Activated CD4-positive, alpha-beta memory T cell treated with anti-CD3 and anti-CD28 coated beads for 36 hours (primary cell): ENCODE measurements at places on chromosomes 12 and 14. TPM values are rescaled to one million over a fixed set of nuclear protein-coding genes. Genes with fewer than 3 reads are reported as not detected.

Gene PPM1H
- not detected for total RNA-seq

Gene ZNF891
- total RNA-seq: 1.2 TPM

Gene GZMH
- total RNA-seq: 67.9 TPM

Gene VWF
- total RNA-seq: not detected

Gene LRP1-AS
- total RNA-seq: not detected

Gene MMP19
- not detected for total RNA-seq

Gene CLEC2D
- 199 TPM for total RNA-seq

Gene CLEC1B
- not detected for total RNA-seq

Gene LMNTD1
- total RNA-seq: not detected

Gene MGAT4C
- not detected for total RNA-seq

Gene NPFF
- total RNA-seq: not detected

Gene CYP27B1
- 8.2 TPM for total RNA-seq

Gene BICDL1
- total RNA-seq: 143 TPM

Gene TAS2R10
- total RNA-seq: not detected

Gene NUP37
- 86.8 TPM for total RNA-seq

Gene DBX2
- total RNA-seq: not detected

Gene CLEC4D
- not detected for total RNA-seq

Gene GDF3
- total RNA-seq: not detected

Gene KCNMB4
- total RNA-seq: 1.3 TPM

Gene TAMALIN
- total RNA-seq: 18.7 TPM

Gene NELL2
- 40.5 TPM for total RNA-seq

Gene KLRB1
- 4.9 TPM for total RNA-seq

Gene RERG
- not detected for total RNA-seq

Gene KCNJ8
- not detected for total RNA-seq

Gene NYNRIN
- total RNA-seq: 0.22 TPM

Gene SLC6A12
- not detected for total RNA-seq

Gene KRT82
- not detected for total RNA-seq

Gene DPY19L2
- total RNA-seq: 0.34 TPM

Gene EXD2
- total RNA-seq: 10.5 TPM

Gene RTL1
- not detected for total RNA-seq

Gene RND1
- total RNA-seq: 3.5 TPM

Gene GYS2
- not detected for total RNA-seq

Gene POTEG
- total RNA-seq: not detected

Gene STXBP6
- total RNA-seq: not detected

Gene KICS2
- 14.1 TPM for total RNA-seq

Gene FGF23
- not detected for total RNA-seq

Gene TDRD9
- 0.85 TPM for total RNA-seq

Gene CKB
- total RNA-seq: 5.9 TPM

Gene CD163
- not detected for total RNA-seq

Gene DDX11
- total RNA-seq: 116 TPM

Gene ARHGAP9
- total RNA-seq: 88.4 TPM

Gene GLT8D2
- not detected for total RNA-seq

Gene KLRD1
- total RNA-seq: 0.26 TPM

Gene OAS2
- total RNA-seq: 140 TPM

Gene ZNF641
- 9.3 TPM for total RNA-seq

Gene ANO4
- not detected for total RNA-seq

Gene CACNA2D4
- total RNA-seq: 11.7 TPM

Gene SPX
- total RNA-seq: 0.94 TPM

Gene IL22
- total RNA-seq: 6.4 TPM

Gene TRIM9
- 0.36 TPM for total RNA-seq

Gene AGAP2
- 32.4 TPM for total RNA-seq

Gene ZNF410
- 65.2 TPM for total RNA-seq

Gene BEST3
- not detected for total RNA-seq

Gene FGFR1OP2
- 49.1 TPM for total RNA-seq

Gene CISTR
- not detected for total RNA-seq

Gene P2RX7
- total RNA-seq: 11.3 TPM

Gene BMP4
- 0.34 TPM for total RNA-seq

Gene RAD51AP1
- total RNA-seq: 44.6 TPM

Gene DUSP16
- total RNA-seq: 70.2 TPM

Gene HOXC5
- total RNA-seq: not detected
